Camera-type eye (tissue), 1 donor: ENCODE measurements at places on chromosomes 4 and X. TPM values are rescaled to one million over a fixed set of nuclear protein-coding genes. Genes with fewer than 3 reads are reported as not detected.

The ANXA10 gene
- not detected for total RNA-seq

The CAMK2D gene
- total RNA-seq, result 119 TPM

The GRIA3 gene
- total RNA-seq, result 21.6 TPM

The SLC34A2 gene
- 25.5 TPM for total RNA-seq

The TMEM156 gene
- total RNA-seq, result 1.6 TPM

The SLC9B1 gene
- 6.9 TPM for total RNA-seq

The ADGRG4 gene
- total RNA-seq, result not detected

The TLR6 gene
- 2.0 TPM for total RNA-seq

The NLGN3 gene
- 20.5 TPM for total RNA-seq

The F8A1 gene
- 3.1 TPM for total RNA-seq

The FAM9B gene
- total RNA-seq, result not detected

The CSAG3 gene
- total RNA-seq, result not detected
